Stimulated activated naive CD4-positive, alpha-beta T cell treated with Interleukin-2 at 50 U/mL for 16 hours (primary cell): ENCODE measurements at places on chromosomes 13 and 19.

DNA sequence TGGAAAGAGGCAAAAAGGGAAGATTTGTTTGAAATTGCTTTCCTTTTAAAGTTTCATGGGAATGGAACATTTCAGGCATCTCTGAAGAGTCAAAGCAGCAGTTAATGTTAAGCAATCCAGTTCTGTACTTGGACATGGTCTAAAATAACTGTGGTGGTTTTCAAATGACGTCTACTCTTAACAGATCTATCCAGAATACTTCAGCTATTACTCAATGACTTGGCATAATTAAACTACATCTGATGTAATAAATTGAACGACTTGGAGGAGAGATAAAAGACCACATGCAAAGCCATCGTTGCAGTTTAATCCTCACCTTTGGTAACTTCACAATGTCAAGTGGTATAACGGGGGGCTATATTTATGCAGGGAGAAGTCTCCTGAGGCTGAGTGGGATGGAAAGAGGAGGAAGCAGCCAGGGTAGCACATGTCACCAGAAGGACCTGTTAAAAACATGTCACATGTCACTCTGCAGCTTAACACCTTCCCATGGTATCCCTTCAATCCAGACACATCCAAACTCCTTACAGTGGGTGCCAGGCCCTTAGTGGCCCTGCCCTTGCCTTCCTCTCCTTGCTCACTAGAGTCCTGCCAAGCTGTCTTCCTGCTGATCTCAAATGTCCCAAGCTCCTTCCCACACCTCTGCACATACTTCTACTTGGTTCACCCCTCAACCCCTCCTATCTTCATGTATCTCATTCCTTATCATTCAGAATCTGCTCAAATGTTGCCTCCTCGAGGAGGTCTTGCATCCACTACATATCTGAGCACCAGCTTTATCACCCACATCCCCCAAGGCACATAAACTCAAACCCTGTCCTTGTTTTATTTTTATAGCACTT, 327.8 kb downstream of the SUCLA2 start:
- DNase-seq: no peak

GRCh38 chr19:51034704-51035103, at the start of gene KLK12:
Gene KLK12 (minus strand): TSS chr19:51035002. CDS start chr19:51034621, 381 bp downstream.
- DNase-seq: no peak

GRCh38 chr13:45258334-45258675, 57.5 kb upstream of the KCTD4 start:
- DNase-seq: no peak

DNA sequence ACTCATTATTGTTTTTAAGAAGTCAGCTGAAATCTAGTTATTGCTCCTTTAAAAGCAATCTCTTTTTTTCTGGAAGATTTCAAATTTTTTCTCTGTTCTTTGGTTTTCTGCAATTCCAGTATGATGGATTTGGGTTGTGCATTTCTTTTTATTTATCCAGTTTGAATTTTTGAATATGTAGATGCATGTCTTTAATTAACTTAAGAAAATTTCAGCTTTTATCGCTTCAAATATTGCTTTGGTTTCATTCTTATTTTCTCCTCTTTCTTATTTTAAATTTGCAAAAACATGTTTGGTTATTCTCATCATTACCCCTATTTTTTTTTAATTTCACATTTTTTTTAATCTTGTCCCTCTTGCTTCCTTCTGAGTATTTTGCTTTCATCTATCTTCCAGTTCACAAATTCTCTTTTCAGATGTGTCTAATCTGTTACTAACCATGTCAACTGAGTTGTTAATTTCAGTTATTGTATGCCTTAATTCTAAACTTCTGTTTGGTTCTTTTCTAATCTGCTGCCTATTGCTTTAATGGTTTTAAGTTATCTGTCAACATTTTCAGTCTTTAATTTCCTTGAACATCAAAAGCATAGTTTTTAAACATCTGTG, 56.8 kb downstream of the RAP2A start:
- DNase-seq: no peak

GRCh38 chr13:42653679-42654078, 79.7 kb downstream of the TNFSF11 start:
- no peak for DNase-seq

- no peak for DNase-seq
Observed at GRCh38 chr19:13963603-13964105, 11.3 kb downstream of the DCAF15 start.

GRCh38 chr19:56071151-56071550, 49.9 kb downstream of the ZNF787 start:
- DNase-seq: no peak

DNA sequence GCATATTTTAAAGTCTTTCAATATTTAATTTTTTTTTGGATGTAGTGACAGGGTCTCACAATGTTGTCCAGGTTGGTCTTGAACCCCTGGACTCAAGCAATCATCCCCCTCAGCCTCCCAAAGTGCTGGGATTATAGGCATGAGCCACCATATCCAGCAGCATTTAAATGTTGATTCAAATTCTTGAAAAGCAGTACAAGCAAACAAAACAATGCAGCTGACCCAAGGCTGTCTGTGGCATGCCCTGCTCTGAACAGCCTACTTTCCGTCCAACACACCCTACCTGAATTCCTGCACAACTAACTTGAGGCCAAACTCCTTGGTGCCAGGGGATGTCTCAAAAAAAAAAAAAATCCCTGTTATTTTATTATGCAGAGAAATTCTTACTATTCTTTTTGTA, 23.0 kb downstream of the NEK5 start:
- DNase-seq: no peak
